ENCODE measurements at places on chromosomes 11 and 22.

GRCh38 chr11:46422588-46422987, 31.0 kb upstream of the CHRM4 start:
- no peak for DNase-seq

DNA sequence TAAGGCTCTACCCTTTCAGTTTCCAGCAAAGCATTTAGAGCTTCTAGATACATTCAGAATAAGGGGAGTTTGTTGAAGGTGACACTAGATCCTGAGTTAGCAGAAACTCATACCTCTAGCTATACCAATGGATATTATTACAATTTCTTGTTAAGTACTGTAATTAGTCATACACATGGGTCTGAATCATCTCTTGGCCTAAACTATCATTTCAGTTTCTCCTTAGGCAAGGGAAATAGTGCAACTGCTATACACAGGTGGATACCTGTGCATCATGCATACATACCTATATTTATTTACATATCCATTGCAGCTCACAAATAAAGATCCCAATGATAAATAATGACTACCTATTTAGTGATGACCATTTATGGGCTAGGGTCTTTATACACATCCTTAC, 45.1 kb upstream of the PAX6 start:
- DNase-seq, result no peak

DNA sequence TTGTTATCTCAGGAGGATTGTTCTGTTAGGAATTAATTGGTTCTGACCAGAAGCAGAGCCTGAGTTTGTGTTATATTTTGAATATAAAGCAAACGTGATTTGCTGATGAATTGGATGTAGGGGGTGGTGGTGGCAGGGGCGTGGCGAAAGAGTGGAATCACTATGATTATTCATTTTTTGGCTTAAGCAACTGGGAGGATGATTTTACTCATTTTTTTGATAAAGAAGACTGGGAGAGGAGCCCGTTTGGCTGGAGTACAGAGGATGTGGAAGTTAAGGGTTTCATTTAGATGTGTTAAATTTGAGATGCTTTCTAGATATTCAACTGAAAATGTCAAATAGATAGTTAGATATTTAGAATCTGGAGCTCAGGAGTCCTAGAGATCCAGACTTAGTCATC, 83.4 kb upstream of the MYO18B start:
- DNase-seq, result no peak

DNA sequence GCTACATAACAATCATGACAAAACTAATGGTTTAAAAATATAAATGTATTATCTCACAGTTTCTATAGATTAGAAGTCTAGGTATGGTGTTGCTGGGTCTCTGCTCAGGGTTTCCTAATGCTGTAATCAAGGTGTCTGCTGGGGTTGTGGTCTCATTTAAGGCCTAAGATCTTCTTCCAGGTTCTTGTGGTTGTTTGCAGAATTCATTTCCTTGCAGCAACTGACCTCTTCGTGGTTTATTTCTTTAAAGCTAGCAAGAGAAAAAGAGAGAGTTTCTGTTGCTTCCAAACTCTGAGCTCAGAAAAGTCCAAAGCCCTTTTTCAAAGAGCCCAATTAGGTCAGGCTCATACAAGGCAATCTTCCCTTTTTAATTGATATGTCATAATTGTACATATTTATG, 452.7 kb upstream of the CCDC179 start:
- no peak for DNase-seq

- peak; percentile 88 for DNase-seq
Measured at GRCh38 chr11:59556115-59556916, 45.0 kb downstream of the OR4D9 start.

DNA sequence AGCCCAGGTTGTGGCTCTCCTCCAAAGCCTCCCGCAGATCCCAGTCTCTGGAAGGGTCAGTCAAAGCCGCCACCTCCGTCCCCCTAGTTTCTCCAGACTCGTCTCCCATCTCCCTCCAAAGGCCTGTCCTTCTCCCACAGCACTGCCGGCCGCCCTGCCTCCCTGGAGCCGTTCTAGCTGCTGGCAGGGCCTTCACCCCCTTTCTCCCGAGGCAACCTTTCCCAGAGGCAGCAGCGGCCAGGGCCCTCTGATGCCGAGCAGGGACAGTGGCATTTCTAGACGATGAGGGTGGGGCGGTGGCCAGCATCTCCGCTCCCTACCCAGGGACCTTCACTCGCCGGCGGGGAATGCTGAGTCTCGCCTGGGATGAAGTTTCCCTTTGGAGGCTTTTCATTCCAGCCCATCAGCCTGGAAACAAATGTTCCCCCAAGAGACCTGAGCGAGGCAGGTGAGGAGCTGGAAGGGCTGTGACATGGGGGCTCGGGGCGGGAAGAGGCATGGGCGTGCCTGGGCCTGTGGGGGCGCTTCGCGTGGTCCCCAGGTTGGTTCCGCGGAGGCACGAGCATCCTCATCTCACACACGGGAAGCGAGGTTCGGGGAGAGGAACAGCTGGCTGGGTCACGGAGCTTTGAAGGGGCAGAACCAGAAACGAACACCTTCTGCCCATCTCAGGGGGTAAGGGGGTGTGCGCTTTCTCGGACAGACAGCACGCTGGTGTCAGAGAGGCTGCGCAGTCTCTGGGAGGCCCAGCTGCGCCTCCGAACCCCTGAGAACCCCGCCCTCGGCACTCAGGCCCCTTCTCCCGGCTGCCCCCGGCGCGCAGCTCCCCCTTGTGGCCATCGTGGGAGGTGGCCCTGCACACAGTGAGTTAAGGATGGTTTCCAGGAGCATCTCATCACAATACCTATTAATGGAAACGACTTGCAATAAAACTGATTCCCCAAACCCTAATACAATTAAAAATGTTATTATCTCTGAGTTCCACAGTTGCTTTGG, 18.1 kb upstream of the KLHL35 start:
- DNase-seq, result peak; percentile 54

DNA sequence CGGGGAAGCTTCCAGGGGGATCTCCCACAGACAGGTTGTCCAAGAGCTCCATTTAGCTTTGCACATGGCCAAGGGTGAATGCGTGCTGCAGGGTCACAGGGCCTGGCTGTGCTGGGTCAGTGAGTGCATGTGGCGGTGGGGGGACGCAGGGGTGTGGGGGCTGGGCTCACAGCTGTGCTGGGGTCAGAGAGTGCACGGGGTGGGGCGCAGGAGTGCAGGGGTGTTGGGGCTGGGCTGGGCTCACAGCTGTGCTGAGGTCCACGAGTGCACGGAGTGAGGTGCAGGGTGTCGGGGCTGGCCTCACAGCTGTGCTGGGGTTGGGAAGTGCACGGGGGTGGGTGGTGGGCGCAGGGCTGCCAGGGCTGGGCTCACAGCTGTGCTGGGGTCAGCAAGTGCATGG, 557.7 kb downstream of the BRD1 start:
- no peak for DNase-seq

DNA sequence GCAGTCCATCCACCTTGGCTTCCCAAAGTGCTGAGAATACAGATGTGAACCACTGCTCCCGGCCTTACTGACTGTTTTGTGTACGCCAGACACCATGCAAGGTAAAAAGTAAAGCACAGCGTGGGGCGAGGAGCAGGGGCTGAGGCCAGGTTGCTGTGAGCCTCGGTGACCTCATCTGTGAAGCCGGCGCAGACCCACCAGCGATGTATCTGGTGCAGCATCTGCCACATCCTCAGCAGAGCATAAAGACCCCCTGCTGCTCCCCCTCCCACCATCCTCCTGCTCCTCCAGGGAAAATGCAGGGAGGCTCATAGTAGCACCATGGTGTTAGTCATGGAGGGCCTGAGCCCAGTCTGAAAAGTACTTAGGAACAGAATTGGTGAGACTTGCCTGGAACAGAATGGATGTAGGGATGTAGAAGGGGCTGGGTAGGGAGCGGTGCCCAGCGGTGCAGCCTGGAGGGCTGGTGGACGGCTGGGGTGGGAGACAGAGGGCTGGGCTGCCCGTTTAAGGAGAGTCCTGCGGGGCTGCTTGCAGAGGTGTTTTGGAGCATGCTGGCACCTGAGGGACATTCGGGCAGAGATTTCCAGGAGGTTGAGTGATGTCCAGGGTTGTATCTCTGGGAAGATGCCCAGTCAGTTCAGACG, 462.4 kb downstream of the BRD1 start:
- no peak for DNase-seq

GRCh38 chr11:9254416-9254815, 10.7 kb downstream of the DENND5A start:
- DNase-seq, result no peak

GRCh38 chr22:27863001-27863400, 56.1 kb downstream of the PITPNB start:
- DNase-seq, result no peak

GRCh38 chr11:21707116-21707739, 485.7 kb upstream of the ANO5 start:
- no peak for DNase-seq

GRCh38 chr11:60880643-60881282, 13.4 kb downstream of the ZP1 start:
- DNase-seq, result no peak

- peak; percentile 98 for DNase-seq
Measured at GRCh38 chr11:128610721-128611617, 23.6 kb upstream of the ETS1 start.

- DNase-seq, result no peak
Measured at GRCh38 chr22:30183271-30183670, 63.3 kb downstream of the LIF start.

GRCh38 chr11:104799251-104799650, 99.0 kb downstream of the CASP12 start:
- peak; percentile 5 for DNase-seq

DNA sequence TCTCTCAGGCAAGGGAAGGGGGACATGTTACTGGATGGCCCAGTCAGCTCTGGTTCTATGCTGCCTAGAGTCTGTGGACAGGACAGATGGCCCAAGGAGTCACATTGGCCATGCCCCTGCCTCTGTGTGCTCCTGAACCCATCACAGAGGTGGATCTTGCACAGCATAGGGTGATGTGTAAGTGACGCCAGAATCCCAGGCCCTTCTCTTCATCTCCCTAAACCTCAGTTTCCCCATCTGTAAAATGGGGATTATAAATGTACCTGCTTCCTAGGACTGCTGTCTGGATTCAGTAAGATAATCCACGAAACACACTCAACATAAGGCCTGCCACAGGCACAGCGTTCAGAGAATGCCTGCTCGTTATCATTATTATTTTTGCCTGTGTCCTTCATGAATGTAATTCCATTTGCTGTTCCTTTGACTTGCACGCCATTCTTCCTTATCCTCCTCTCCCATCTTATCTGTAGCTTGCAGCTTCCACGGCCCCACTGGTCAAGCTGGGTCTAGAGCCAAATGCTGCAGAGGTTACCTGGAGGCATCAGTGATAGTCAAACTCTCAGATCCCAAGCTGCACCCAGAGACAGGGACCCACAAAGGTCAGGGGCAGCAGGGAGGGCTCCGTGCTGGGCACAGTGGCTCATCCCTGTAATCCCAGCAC, 207.0 kb downstream of the MN1 start:
- DNase-seq, result no peak

- no peak for DNase-seq
Measured at GRCh38 chr11:16799221-16799620, 60.8 kb downstream of the C11orf58 start.

DNA sequence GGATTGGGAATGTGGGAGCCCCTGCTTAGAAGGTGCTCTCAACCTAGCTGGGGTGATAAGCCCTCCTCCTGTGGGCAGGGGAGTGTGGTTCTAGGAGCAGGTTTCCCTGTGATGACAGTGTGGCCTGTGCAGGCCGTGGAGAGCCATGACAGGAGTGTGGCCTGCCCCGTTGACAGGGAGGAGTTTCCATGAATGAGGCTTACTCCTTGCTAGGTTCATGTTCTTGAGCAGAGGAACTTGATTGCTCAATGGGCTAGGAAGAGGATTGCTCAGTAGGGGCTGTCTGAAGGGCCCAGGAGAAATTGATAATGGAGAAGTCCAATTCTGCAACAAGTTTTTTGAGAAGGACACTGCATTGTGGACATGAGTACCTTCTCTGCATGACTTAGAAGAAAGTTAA, 92.0 kb downstream of the PPP6R3 start:
- no peak for DNase-seq

GRCh38 chr22:20904008-20904979, 12.9 kb upstream of the CRKL start:
- no peak for DNase-seq

DNA sequence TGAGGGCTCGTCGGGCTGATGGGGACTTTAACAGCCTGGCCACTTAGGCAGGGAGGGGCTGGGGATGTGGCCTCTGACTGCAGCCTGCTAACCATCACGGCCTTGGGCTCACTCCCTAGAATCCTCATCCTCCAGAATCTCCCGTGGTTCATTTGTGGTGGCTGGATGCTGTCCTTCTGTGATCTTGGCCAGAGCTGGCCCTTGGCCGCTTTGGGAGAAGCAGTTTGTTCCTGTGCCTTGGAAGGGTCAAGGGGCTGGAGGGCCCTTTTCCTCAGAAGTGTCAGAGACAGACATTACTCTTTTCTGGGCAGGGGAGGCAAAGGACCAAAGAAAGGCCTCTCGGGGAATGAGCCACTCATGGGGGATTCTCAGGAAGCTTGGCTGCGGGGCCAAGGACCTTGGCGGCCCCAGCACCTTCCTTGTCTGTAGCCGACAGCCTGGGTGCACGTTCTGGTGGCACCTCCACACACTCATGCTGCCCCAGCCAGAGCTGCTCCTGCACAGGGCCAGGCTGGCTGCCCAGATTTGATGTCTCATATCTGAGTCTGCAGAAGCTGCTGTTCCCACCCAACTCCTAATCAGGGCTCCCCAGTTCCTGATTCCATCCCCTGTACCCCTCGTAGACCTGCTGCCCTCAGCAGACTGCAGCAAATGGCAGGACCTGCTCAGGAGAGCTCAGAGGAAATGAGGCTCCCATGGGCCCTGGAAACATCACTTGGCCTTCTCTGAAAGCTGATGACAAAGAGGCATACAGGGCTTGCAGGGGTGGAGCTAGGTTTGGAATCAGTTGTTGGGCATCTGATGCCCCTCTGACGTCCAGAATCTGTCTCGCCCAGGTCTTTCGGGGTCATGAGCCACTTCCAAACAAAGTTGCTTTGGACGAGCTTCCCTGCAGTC, 107.7 kb downstream of the CTTN start:
- DNase-seq, result no peak

- no peak for DNase-seq
Measured at GRCh38 chr22:41799486-41800347, 762 bp upstream of the CCDC134 start.

GRCh38 chr22:20037419-20037818, 16.5 kb downstream of the TANGO2 start:
- DNase-seq, result no peak

DNA sequence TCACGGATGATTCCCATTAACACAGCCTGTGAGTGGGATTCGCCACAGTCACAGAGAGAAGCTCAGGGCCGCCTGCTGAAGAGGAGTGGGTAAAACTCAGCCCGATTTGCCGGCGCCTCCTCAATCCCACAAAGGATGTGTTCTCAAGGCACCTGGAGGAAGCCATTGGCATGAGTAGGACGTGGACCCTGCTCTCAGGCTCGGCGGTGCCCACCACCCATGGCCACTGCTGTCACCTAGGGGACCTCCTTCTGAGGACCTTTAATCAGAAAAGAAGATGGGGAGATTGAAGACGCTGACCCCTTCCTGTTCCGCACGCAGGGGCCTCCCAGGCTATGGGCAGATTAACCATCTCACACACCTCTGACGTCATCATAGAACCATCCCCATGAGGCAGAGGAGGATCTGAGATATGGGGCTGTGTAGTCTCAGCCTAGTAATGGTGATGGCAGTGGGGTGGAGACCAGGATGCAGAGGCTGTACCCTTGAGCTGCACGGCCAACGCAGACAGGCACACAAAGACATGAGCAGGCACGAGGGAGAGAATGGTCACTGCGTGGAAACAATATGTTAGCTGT, 571.8 kb downstream of the BRD1 start:
- DNase-seq, result no peak

GRCh38 chr11:1889941-1890855, 1.5 kb downstream of the PRR33 start:
- DNase-seq, result no peak

GRCh38 chr11:1896923-1897322, 5.2 kb upstream of the PRR33 start:
- no peak for DNase-seq
